ENCODE measurements at places on chromosomes 3 and 15.

DNA sequence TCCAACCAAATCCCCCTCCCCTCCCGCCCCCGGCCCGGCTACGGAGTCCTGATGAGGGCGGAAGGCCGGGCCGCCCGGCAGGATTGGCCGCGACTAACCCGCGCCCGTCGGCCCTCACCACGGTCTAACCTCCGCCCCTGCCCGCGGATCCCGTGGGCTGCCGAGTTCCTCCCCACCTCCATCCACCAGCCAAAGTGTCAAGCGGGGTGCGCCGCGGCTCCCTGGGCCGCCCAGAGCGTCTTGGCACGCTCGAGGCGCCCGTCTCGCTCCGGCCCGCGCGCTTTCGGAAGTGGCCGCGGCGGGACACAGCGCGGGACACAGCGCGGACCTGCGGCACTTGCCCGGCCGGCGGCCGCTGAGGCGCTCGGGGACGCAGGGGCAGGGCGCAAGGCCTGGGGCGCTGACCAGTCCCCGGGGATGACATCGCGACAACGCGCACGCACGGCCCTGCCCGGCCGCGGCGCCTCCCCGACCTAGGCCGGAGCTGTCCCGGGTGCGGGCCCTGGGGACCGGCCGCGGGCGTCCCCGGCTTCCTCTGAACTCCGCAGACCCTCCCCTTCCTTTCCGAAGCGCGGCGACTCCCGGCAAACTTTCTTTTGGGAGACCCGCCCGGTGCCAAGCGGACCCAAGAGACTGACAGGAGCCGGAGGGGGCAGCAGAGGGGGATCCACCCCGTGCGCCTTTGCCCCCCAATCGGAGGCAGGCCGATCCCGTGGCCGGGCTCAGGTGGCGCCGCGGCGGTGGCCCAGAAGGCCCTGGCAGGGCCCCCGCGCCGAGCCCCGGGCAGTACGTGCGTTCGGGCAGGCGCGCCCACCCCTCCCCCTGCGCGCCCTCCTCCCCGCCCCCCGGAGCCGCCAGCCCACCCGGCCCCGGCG lies 112.8 kb upstream of the ICE2 start:
- DNase-seq, result no peak

GRCh38 chr3:9204253-9204992 lies 45.0 kb downstream of the SRGAP3 start:
- DNase-seq, result no peak

- no peak for DNase-seq
These were observed 11.6 kb upstream of the AEN start for GRCh38 chr15:88609344-88610090.

DNA sequence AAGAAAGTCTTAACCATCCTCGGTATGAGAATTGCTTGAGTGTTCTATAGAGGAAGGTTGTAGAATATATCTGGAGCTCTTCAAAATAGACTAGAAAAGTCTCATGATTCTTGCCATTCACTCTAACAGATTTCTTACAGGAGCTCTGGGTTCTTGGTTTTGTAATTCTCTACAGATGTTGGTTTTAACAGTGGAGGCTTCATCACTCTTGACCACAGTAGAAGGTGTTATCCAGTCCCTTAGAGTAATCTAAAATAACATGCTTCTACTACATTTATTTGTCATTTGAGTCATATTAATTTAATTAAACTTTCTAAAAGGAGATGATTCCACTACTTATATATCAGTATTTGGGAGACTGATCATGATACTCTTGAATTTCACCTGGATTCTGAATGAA lies 9.7 kb downstream of the GTF2E1 start:
- DNase-seq, result no peak

GRCh38 chr15:65189102-65189740 lies 4.1 kb upstream of the CLPX start:
- no peak for DNase-seq

DNA sequence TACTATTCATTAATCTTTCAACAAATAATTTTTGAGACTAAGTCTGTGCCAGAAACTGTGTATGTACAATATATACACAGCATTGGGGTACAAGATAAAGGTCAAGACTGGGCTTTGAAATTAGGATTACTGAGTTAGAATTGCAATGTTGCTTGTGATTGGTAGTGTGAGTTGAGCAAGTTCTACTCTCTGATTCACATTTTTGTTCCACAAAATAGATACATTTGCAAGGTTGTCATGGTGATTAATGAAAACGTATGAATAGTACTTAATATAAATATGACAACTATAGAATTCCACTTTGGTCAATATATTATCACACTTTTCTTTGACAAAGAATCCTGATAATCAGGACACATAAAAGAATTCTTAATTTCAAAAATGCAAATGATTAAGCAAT lies 314.6 kb downstream of the GBE1 start:
- no peak for DNase-seq

GRCh38 chr3:177378168-177378567 lies 180.9 kb upstream of the TBL1XR1 start:
- DNase-seq, result no peak

DNA sequence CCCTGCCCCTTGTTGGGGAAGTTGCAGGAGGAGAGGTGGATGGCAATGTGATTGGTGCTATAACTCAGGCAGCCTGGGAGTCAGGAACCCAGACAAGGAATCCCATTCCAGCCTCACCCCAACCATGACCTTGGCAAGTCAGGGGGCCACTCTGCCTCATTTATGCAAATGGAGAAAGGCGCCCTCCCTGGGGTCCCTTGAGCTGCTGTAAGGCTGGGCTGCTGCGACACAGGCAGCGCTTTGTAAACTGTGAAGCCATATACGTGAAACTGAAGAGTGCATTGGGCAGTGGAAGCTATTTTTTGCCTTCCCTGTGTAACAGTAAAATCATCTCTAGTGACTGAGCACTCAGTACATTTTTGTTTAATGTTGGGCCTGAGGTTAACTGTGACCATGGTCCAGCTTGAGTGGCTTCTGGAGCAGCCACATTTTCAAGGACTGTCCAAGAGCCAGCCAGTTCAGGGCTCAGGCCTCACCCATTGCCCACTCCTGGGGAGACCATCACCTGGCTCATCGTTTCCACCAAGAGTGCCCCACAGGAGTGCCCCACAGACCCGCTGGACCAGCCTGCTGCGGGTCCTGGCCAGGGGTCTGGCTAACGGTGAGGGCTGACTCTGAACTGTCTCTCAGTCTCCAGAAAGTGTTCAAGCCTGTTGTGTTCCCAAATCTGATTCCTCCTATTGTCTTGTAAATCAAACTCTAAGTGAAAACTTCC lies 27.9 kb downstream of the KIF7 start:
- DNase-seq, result no peak

DNA sequence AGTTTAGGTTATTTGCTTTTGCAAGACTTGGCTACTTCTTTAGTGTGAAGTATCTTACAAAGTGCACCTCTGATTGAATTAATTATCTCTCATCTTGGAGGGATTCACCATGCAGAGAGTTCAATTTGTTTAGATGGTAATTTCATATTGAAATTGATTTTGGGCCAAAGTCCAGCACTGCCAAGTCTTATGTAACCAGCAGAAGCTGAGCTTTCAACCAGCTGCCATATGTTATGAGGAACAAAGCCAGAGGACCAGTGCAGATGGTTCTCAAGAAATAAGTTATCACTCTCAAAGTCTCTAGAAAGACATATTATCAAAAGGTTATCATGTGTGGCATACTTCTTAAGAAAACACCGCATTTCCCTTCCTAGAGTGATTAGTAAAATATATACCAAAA lies 29.0 kb downstream of the ABHD6 start:
- DNase-seq, result no peak

DNA sequence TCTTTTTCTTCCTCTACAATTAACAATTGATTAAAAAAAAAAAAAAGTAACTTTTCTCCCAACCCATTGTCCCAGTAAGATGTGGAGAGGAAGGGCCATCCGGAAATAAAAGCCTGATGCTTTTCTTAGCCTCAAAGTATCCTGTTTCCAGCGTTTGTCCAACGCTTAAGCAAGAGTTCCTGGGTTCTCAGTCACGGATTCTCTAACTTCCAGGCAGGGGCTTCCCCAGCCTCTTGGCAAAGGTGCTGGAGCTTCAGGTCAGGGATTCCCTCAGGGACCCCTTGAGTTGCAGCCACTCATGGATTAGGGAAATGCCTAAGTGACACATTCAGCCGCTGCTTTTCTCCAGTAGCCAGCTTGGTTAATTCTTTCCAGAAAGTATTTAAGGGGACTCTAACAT lies 22.3 kb upstream of the C2CD4B start:
- DNase-seq, result no peak

DNA sequence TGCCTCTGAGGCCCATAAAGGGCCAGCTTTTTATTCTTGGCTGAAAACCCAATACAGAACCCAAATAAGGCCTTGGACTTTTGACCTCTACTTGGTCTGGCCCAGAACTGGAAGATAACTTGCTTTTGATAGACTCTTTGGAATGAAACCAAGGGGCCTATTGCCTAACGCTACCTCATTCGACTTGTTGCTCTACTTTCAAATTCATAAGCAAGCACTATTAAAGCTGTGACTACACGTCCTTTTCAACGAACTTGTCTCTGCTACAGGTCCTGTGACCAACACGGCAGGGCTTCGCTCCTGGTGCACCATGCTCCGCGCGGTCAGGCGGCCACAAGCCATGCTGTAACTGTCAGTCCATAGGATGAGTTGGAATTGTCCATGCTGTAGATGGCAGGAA lies 385.4 kb downstream of the MFSD1 start:
- DNase-seq, result no peak

DNA sequence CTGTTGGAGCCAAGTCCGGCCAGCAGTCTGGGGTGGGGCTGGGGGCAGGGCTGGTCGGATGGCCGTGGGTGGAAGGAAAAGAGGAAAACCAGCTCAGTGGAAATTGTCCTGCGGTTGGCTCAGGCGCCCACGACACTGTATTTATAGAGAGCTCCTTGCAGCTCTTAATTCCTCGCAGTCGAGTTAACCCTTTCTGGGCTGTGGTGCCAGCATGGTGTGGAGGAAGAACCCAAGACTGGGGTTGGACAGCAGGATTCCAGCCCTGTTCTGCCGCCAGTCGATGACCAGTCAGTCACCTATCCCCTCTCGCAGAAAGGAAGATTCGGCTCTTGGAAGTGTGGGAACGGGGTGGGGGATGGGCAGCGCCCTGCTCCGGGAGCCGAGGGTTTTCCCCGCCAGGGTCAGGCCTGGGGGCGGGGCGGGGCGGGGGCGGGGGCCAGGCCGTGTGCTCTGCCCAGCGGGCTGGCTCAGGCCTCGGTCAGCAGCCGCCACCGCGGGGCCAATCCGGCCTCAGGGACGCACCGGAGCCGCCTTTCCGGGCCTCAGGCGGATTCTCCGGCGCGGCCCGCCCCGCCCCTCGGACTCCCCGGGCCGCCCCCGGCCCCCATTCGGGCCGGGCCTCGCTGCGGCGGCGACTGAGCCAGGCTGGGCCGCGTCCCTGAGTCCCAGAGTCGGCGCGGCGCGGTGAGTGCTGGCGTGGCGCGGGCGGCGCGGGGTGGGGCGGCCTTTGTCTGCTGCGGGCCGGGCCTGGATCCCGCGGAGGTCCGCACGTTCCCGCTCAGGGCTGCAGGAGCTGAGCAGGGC lies at the start of gene CD276:
CD276 (plus strand) TSS at position 607 of the 804 bp plus-strand sequence. CDS start 15,257 bp downstream, outside the sequence.
- DNase-seq, result peak; percentile 29

DNA sequence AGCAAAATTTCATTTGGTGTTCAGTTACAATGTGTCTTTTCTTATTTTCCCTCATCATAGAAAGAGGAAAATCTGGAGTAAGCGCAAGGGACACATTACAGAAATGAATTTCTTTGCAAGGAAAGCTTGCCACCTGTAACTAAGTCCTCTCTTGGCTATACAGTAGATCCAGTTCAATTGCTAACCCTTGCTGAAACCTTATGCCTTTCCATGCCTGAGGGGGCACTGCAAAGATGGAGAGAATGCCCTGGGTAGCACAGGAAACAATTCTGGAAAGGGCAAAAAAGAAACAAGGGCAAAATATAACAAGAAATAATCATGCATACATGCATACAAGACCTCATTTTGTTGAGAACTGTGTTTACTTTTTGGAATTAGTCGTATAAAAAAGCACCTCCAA lies 4.3 kb downstream of the CADM2 start:
- no peak for DNase-seq

DNA sequence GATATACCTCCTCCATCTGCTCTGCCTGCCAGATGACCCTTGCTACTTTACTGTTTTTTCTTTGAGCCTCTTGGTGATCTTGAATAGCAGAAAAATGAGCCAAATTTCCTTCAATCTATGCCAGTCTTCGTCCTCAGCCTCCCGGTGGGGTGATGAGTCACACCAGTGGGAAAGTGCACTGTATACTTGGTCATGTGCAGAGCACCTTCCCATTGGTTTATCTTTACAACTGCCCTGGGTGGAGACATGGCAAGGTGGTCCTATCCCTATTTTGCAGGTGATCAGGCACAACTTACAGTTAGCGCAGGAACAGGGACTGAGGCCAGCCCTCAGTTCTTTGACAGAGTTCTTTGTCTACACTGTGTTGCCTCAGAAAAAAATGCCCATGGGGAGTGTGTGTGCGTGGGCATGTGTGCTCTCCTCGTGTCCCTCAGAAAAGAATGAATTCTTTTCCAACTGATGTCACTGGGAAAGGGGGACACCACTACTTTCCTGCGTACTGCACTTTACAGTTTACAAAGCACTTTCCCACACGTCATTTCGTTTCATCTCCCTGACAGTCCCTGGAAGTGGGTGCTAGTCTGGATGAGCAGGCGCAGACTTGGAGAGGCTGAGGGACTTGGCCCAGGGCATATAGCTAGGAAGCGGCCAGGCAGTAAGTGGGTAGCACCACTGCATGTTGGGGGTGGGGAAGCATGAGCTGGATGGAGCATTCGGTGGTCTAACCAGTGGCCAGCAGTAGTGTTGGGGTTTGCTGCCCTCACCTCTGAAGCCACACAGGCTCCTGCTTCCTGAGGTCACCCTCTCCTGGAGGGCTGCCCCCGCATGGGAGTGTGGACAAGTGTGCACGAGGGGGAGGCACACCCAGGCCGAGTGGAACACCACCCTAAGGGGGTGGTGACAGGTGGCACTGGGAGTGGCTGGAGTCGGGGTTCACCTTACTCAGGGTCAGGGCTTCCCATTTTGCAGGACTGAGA lies 24.1 kb downstream of the SMAD3 start:
- no peak for DNase-seq
